MCF 10A (cell line): ENCODE measurements at places on chromosomes 13 and 19. TPM values are rescaled to one million over a fixed set of nuclear protein-coding genes. Genes with fewer than 3 reads are reported as not detected.

BRME1 gene
- total RNA-seq, result 0.75 and 1.8 TPM in 2 replicates

DNA sequence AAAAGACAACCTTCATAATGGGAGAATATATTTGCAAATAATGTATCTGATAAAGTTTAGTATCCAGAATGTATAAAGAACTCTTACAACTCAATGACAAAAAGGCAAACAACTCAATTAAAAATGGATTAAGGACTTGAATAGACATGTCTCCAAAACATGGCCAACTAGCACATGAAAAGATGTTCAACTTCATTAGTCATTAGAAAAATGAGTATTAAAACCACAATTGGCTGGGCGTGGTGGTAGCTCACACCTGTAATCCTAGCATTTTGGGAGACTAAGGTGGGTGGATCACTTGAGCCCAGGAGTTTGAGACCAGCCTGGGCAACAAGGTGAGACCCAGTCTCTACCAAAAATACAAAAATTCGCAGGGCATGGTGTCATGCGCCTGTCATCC, 18.8 kb upstream of the ZMYM5 start:
- no peak overlapping the region for H3K4me3 ChIP-seq
- no peaks in the 10 kb centered on the region for H3K36me3 ChIP-seq
- DNase-seq, result no peak
- no peaks in the 10 kb centered on the region for H3K4me1 ChIP-seq

GRCh38 chr13:110466266-110466915, 95.1 kb downstream of the RAB20 start:
- H3K27ac ChIP-seq, result no peak overlapping the region
- H3K4me3 ChIP-seq, result no peak overlapping the region
- no peaks in the 10 kb centered on the region for H3K4me1 ChIP-seq
- DNase-seq, result no peak
- no peaks in the 10 kb centered on the region for H3K27me3 ChIP-seq
- H3K36me3 ChIP-seq, result peaks cover 8% of the 10 kb centered on the region

ZNF45 gene
- 8.1 and 9.9 TPM in 2 replicates for total RNA-seq

DNA sequence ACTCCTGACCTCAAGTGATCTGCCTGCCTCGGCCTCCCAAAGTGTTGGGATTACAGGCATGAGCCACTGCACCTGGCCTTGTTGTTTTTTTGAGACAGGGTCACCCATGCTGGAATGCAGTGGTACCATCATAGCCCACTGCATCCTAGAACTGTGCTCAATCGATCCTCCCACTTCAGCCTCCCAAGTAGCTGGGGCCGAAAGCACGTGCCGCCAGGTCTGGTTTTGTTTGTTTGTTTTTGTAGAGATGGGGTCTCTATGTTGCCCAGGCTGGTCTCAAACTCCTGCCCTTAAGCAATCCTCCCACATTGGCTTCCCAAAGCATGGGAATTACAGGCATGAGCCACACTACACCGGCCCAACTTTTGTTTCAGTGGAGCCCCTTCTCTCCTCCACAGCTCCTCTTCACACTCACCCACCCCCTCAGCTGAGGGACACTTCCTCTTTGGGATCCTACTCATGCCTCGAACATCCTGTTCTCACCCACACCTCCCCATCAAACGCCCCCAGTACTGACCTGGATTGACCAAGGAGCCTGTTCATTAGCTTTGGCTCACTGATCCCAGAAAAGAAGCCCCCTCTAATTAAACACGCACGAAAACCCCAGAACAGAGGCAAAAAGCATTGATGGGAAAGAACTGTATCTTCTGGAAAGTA, 12.8 kb upstream of the CERS4 start:
- H3K27ac ChIP-seq, result no peak overlapping the region
- no peaks in the 10 kb centered on the region for H3K27me3 ChIP-seq
- H3K4me3 ChIP-seq, result no peak overlapping the region
- H3K36me3 ChIP-seq, result no peaks in the 10 kb centered on the region

DNA sequence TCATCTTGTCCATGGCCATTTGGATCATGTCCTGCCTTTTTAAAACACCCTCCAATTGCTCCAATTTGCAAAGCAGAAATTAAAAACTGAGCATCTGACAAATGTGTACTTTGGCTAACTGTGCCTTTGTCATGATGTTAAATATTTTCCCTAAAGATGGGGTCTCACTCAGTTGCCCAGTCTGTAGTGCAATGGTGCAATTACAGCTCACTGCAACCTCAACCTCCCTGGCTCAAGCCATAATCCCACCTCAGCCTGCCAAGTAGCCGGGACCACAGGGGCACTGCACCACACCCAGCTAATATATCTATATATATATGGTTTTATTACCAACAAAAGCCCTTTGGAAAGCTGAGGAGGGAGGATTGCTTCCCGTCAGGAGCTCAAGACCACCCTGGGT, 782.7 kb downstream of the UQCRFS1 start:
- no peaks in the 10 kb centered on the region for H3K4me1 ChIP-seq
- H3K27me3 ChIP-seq, result no peaks in the 10 kb centered on the region
- peaks cover 5% of the 10 kb centered on the region for H3K36me3 ChIP-seq

- no peak overlapping the region for H3K27ac ChIP-seq
- H3K4me3 ChIP-seq, result no peak overlapping the region
- no peaks in the 10 kb centered on the region for H3K36me3 ChIP-seq
These were observed 2.3 kb upstream of the ADAMTSL5 start for GRCh38 chr19:1514986-1515721.

DNA sequence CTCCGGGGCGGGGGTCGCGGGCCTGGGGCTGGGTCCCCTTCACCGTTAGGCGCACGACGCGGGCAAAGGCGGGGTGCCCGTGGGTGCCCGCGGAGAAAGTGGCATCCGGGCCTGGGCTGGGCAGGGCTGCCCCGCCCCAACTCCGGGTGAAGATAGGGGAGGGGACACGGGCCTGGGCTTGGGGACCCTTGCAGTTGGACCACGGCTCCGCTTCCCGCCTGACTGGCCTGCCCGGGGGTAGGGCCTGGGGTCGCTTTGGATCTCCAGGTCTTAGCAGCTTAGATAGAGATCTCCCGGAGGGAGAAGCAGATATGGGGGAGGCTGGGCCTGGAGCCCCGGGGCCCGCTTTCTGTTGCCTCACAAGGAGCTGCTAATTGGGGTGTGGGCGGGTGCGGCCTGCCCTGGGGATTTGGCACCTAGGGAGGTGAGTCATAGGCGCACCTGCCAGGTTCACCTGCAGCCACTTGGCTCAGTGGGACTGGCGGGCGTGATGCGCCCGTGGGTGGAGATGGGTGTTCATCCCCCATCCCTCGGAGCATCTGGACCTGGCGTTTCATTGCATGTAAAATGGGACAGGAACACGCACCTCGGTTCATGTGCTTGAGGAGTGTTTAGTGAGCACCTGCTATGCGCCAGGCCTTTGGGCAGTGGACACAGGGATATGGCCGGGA, 585 bp downstream of the MAP1S start:
- no peaks in the 10 kb centered on the region for H3K27me3 ChIP-seq
- peak overlapping the region; percentile 78 for H3K4me3 ChIP-seq
- H3K36me3 ChIP-seq, result peaks cover 22% of the 10 kb centered on the region
- peaks cover 26% of the 10 kb centered on the region for H3K4me1 ChIP-seq

- no peak overlapping the region for H3K4me3 ChIP-seq
- H3K4me1 ChIP-seq, result no peaks in the 10 kb centered on the region
- no peak overlapping the region for H3K27ac ChIP-seq
- H3K36me3 ChIP-seq, result no peaks in the 10 kb centered on the region
- DNase-seq, result no peak
These were observed 11.0 kb upstream of the ZNF766 start for GRCh38 chr19:52258426-52258825.

- H3K27ac ChIP-seq, result no peak overlapping the region
- DNase-seq, result peak; percentile 62
- no peaks in the 10 kb centered on the region for H3K36me3 ChIP-seq
- no peaks in the 10 kb centered on the region for H3K27me3 ChIP-seq
- no peak overlapping the region for H3K4me3 ChIP-seq
- H3K4me1 ChIP-seq, result peaks cover 10% of the 10 kb centered on the region
These were observed 113.3 kb downstream of the LMO7 start for GRCh38 chr13:75749407-75749806.

DNA sequence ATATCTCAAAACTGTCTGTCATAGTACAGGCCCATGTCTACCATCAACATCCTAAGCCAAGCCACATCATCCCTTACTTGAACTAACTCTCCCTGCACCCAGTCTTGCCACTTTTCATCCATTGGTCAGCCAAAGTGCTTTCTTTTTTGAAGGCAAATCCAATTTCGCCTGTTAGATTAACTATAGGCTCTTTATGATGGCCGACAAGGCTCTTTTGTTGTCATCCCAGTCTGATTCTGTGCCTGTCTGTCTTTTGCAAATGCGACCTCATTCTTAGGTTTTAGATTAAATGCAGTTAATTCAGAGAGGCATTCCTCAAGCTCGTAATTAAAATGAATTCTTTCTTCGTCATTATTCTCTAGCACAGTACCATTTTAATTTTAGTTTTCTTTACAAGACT, 148.3 kb downstream of the HS6ST3 start:
- no peak overlapping the region for H3K27ac ChIP-seq
- H3K4me1 ChIP-seq, result no peaks in the 10 kb centered on the region
- DNase-seq, result no peak
- H3K36me3 ChIP-seq, result no peaks in the 10 kb centered on the region
- H3K4me3 ChIP-seq, result no peak overlapping the region
